ENCODE measurements at places on chromosomes 1 and 21. TPM values are rescaled to one million over a fixed set of nuclear protein-coding genes. Genes with fewer than 3 reads are reported as not detected.

DNA sequence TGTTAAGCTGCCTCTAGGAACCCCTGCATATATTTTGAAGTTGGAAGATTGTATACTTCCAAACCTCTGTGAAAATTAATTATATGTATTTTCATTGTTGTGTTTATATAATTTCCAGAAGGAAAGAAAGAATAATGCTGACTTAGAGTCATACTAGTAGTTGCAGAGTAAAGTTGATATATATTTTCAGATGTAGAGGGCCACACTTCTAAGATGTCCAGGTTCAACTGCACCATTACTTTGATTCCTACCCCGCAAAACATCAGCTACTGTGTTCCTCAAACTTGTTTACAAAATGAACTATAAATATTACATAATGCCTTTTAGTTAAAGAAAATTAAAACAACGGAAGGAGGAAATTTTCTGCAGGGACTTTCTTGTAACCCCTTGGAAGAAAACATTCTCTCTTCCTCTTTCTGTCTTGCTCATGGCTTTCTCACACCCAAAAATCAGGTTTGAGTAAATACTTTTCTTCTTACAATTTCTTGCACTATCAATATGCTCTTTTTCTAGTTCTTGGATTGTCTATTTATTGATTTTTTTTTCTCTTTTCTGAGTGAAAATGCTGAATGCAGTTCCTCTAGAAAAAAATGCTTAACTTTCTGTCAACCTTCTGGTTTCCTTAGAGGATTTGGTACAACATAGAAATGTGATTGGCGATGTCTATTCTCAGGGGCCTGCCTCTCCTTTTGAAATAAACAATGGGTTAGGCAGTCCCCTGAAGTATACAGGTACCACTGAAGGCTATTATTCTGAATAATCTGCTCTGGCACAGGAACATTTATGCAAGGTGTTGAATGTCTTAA, 867.8 kb downstream of the TTLL7 start:
- no peak for DNase-seq
- no peak overlapping the region for H3K27ac ChIP-seq
- H3K4me3 ChIP-seq: no peak overlapping the region
- H3K36me3 ChIP-seq: no peaks in the 10 kb centered on the region
- no peaks in the 10 kb centered on the region for H3K4me1 ChIP-seq

The HTR6 gene
- total RNA-seq: not detected

The TMEM200B gene
- not detected for total RNA-seq

The KAZN gene
- total RNA-seq: 2.0 TPM

The TMEM54 gene
- total RNA-seq: not detected

DNA sequence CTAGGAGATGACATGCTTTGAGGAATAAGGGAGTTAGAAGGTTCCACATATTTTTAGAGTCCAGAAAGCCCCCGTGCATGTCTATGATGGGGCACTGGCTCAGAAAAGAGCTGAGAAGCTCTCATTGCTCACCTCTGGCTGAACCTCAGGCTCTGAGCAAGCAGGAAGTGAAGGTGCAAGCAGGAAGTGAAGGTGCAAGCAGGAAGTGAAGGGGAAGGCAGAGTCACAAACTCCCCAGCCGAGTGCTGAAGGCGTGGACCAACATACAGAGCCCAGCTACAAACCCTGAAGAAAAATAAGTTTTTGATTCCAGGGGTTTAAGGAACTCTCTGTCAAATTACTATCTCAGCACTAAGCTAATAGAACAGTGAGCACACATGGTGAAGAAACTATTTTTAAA, 7.0 kb downstream of the KRTAP10-8 start:
- DNase-seq: peak; percentile 85
- no peaks in the 10 kb centered on the region for H3K36me3 ChIP-seq
- no peaks in the 10 kb centered on the region for H3K27me3 ChIP-seq
- H3K4me3 ChIP-seq: no peak overlapping the region
- peak overlapping the region; percentile 79 for H3K27ac ChIP-seq

The AGBL4 gene
- not detected for total RNA-seq

The NPL gene
- total RNA-seq: 5.2 TPM

DNA sequence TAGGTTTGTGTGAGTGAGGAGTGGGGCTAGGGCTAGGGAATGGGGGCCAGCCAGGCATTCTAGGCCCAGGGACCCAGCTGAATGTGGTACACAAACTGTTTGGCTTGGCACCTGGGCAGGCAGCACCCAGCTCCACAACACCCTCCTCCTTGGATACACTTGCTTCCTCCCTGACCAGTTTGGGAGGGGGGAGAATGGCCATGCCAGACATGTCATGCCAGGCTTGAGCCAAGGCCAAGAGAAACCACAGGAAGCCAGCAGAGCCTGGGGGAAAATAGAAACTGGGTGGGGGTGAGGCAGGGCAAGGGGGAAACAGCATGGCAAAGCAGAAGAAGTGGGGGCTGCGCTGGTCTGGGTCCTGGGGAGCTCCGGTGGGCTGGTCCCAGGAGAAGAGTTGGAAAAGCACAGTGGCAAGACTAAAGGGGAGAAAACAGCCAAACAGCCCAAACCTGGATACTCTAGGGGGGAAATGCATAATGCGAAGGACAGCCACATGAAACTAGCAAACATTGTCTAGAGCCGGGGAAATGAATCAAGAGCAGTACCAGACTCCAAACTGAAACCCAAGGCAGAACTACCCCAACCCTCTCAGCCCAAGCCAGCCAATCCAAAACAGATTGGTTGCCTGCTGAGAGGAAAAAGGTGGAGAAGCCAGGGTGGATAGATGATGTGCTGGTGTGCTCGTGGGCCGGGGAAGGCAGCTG, 47.9 kb downstream of the LGR6 start:
- H3K4me3 ChIP-seq: no peak overlapping the region
- H3K27ac ChIP-seq: no peak overlapping the region
- DNase-seq: no peak
- H3K4me1 ChIP-seq: no peaks in the 10 kb centered on the region
- no peaks in the 10 kb centered on the region for H3K27me3 ChIP-seq

The C1orf226 gene
- total RNA-seq: 0.09 TPM

- H3K4me1 ChIP-seq: no peaks in the 10 kb centered on the region
- no peak overlapping the region for H3K4me3 ChIP-seq
- no peak overlapping the region for H3K27ac ChIP-seq
- no peak for DNase-seq
- H3K27me3 ChIP-seq: peaks cover 4% of the 10 kb centered on the region
These were observed 68.4 kb downstream of the TLR5 start for GRCh38 chr1:223074445-223075300.

DNA sequence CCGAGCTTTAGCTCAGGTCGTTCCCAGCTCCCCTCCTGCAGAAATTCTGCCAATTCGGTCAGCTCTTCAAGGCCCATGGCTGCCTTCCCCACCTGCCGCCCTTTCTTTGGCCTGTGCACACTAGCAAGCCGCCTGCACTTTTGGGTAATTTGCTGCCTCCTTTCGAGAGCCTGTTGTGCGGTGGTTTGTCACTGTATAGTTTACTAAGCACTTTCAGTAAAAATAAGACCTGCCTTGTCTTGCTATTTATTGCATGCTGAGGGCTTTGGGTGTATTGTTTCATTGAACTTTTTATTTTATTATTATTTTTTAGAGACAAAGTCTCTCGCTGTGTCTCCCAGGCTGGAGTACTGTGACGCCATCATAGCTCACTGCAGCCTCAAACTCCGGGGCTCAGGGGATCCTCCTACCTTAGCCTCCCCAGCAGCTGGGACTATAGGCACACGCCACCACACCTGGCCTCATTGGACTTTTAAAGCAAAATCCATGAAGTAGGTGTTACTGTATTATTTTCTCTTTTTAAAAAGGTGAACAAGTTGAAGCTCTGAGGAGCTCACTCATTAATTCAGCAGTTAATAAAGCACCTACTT, 1.1 kb upstream of the FABP3 start:
- H3K27me3 ChIP-seq: no peaks in the 10 kb centered on the region
- DNase-seq: no peak
- H3K36me3 ChIP-seq: no peaks in the 10 kb centered on the region
- no peak overlapping the region for H3K27ac ChIP-seq
- H3K4me1 ChIP-seq: peaks cover 16% of the 10 kb centered on the region

GRCh38 chr1:30569384-30569783, 154.0 kb downstream of the MATN1 start:
- no peak overlapping the region for H3K27ac ChIP-seq
- no peak overlapping the region for H3K4me3 ChIP-seq
- no peak for DNase-seq
- H3K36me3 ChIP-seq: no peaks in the 10 kb centered on the region
- no peaks in the 10 kb centered on the region for H3K4me1 ChIP-seq

- H3K36me3 ChIP-seq: no peaks in the 10 kb centered on the region
- no peaks in the 10 kb centered on the region for H3K27me3 ChIP-seq
- no peak for DNase-seq
- no peaks in the 10 kb centered on the region for H3K4me1 ChIP-seq
- H3K4me3 ChIP-seq: no peak overlapping the region
These were observed 53.1 kb upstream of the PROX1 start for GRCh38 chr1:213934649-213935048.

The SRM gene
- total RNA-seq: 23.9 TPM

DNA sequence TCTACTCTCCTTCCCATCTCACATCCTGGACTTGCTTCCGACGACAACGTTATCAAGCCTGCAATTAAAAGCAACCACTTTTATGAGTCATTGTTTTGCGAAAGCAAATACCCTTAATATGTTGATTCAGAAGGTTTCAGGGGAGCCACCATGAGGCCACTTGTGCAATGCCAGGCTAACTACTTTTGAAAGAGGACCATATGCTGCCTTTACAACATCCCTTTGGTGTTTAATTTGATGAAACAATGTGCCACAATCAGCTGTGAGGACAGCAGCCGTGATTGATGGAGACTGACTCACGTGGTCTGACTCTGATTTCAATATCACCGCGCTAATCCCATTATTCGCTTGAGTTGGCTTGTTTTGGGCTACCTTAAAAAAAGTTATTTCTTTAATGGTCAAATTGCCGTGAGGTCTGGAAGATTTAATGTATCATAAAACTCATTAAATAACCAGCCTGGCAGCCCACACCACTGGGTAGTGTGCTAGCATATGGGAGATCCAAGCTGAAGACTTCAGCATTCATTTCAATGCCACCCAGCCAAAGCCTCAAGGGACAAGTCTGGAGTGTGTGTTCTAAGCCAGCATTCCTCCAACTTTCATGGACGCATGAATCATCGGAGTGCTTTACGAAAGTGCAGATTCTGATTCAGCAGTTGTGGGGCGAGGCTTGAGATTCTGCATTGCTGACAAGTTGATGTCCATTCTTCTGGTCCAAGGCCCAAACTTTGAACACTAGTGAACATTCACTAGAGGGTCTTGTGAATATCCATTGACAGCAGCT, 73.3 kb upstream of the PAXBP1 start:
- H3K27ac ChIP-seq: no peak overlapping the region
- H3K4me3 ChIP-seq: no peak overlapping the region
- H3K36me3 ChIP-seq: no peaks in the 10 kb centered on the region
- H3K4me1 ChIP-seq: no peaks in the 10 kb centered on the region
- DNase-seq: no peak
- no peaks in the 10 kb centered on the region for H3K27me3 ChIP-seq

- no peak overlapping the region for H3K27ac ChIP-seq
- DNase-seq: no peak
- no peaks in the 10 kb centered on the region for H3K4me1 ChIP-seq
- no peak overlapping the region for H3K4me3 ChIP-seq
- no peaks in the 10 kb centered on the region for H3K27me3 ChIP-seq
- no peaks in the 10 kb centered on the region for H3K36me3 ChIP-seq
These were observed 243.1 kb downstream of the CACNA1E start for GRCh38 chr1:181726320-181727012.

- H3K4me1 ChIP-seq: no peaks in the 10 kb centered on the region
- H3K27ac ChIP-seq: no peak overlapping the region
- H3K27me3 ChIP-seq: no peaks in the 10 kb centered on the region
- no peak for DNase-seq
- no peaks in the 10 kb centered on the region for H3K36me3 ChIP-seq
These were observed 33.2 kb upstream of the CD55 start for GRCh38 chr1:207288315-207288714.

DNA sequence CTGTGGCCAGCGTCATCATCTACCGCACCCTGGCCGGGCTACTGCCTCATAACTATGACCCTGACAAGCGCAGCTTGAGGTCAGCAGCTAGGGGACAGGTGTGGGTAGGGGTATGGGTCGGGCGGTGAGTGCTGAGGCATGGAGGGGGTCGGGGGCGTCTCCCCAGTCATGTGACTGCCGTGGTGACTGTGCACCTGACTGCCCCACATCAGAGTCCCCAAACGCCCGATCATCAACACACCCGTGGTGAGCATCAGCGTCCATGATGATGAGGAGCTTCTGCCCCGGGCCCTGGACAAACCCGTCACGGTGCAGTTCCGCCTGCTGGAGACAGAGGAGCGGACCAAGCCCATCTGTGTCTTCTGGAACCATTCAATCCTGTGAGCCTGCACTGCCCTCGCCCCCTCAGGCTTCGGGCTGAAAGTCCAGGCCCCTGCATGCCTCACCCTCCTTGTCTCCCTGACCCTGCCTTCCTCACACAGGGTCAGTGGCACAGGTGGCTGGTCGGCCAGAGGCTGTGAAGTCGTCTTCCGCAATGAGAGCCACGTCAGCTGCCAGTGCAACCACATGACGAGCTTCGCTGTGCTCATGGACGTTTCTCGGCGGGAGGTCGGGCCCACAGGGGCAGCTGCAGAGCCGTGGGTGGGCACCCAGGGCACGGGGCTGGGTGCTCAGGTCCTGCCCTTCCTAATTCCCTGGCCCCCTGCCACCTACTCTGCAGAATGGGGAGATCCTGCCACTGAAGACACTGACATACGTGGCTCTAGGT, 13.5 kb downstream of the PSRC1 start:
- H3K4me3 ChIP-seq: no peak overlapping the region
- H3K27ac ChIP-seq: no peak overlapping the region
- no peak for DNase-seq
- H3K4me1 ChIP-seq: no peaks in the 10 kb centered on the region

DNA sequence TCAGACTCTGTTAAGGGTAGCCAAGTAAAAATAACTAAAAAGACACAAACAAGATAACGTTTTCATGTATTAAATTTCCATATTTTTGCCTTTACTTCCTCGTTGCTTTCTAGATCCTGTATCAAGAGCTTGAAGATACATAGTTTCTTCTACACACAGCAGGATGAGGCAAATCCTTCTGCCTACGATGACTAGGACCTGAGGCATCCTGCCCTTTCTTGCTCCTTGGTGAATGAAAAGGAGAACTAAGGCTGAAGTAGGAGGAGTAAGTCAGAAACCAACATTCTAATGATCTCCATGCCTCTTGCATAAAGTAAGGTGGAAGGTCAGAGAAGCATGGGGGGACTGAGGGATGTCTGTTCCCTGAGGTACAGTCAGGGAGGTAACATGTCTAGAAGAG, 102.6 kb downstream of the GPATCH2 start:
- no peak overlapping the region for H3K4me3 ChIP-seq
- no peak for DNase-seq
- no peak overlapping the region for H3K27ac ChIP-seq
- no peaks in the 10 kb centered on the region for H3K4me1 ChIP-seq
- H3K27me3 ChIP-seq: no peaks in the 10 kb centered on the region
- no peaks in the 10 kb centered on the region for H3K36me3 ChIP-seq

DNA sequence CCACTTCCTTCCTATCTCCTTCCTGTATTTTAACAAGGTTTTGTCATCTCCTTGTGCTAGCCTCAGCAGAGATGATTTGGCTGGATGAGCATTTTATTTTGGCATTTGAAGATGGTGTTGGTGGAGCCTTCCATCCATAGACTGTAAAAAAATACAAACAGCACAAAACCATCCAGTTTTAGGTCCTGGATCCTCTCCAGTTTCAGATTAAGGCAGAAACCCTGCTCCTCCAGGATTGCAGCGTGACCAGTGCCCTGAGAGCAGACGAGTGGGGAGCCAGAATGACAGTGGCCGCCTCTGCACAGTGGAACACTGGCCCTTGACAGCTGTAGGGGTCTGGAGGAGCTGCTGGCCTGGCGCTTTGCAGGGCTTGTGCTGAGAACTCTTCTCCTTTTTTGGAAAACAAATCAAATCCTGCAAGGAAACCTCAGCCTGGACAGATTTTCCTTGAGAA, 72.2 kb upstream of the GADD45A start:
- DNase-seq: no peak
- H3K4me3 ChIP-seq: no peak overlapping the region
- H3K27ac ChIP-seq: no peak overlapping the region
- H3K4me1 ChIP-seq: no peaks in the 10 kb centered on the region
- H3K27me3 ChIP-seq: no peaks in the 10 kb centered on the region
- no peaks in the 10 kb centered on the region for H3K36me3 ChIP-seq
